Endodermal cell (in vitro differentiated cells): ENCODE measurements at places on chromosomes 7 and 10. TPM values are rescaled to one million over a fixed set of nuclear protein-coding genes. Genes with fewer than 3 reads are reported as not detected.

GRCh38 chr10:110355922-110356627 is 51.4 kb upstream of the SMNDC1 start:
- no peak overlapping the region for H3K4me3 ChIP-seq
- H3K27ac ChIP-seq: no peak overlapping the region
- H3K4me1 ChIP-seq: peaks cover 8% of the 10 kb centered on the region
- H3K27me3 ChIP-seq: no peaks in the 10 kb centered on the region
- no peaks in the 10 kb centered on the region for H3K36me3 ChIP-seq
- no peak for DNase-seq

GRCh38 chr10:71771821-71772617 is 1.3 kb downstream of the VSIR start:
- H3K4me1 ChIP-seq: no peaks in the 10 kb centered on the region
- peaks cover 27% of the 10 kb centered on the region for H3K27me3 ChIP-seq
- no peaks in the 10 kb centered on the region for H3K36me3 ChIP-seq
- no peak for DNase-seq
- H3K27ac ChIP-seq: no peak overlapping the region
- no peak overlapping the region for H3K4me3 ChIP-seq

- H3K4me1 ChIP-seq: no peaks in the 10 kb centered on the region
- no peak overlapping the region for H3K4me3 ChIP-seq
- DNase-seq: no peak
- H3K36me3 ChIP-seq: no peaks in the 10 kb centered on the region
- H3K27me3 ChIP-seq: no peaks in the 10 kb centered on the region
- H3K27ac ChIP-seq: no peak overlapping the region
Measured at GRCh38 chr10:86752311-86752710, 4.1 kb upstream of the BMPR1A start.

The PRPS1L1 gene
- not detected in 3 replicates for total RNA-seq

DNA sequence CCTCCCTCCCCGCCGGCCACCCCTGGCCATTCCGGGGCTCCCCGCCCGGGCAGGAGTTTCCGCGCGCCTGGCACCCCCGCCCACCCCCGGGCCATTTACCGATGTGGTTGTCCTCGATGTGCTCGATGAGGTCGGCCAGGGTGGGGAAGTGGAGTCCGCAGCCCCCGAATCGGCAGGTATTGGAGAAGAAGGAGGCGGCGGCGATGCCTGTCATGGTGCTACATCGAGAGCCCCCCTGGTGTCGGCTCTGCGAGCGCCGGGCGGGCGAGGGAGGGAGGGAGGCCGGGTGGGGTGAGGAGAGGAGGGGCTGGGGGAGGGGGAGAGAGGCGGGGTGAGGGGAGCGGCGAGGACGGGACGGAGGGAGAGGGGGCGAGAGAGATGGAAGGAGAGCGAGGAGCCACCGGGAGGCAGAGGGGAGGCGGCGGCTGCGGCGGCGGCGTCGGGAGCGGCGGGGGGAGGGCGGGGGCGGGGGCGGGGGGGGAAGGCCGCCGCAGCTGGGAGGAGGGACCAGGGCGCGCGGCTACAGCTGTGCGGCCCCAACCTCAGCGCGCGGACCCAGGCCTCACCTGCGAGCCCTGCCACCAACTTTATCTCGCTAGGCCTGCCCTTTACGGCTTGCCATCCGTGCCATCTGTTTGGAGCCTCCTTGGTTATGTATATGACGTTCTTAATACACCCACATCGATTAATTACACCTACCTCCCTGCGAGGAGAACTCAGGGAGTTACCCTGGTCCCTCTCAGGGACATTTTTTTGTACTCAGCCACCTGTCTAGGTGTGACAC is at the start of gene JAZF1:
JAZF1 (minus strand) TSS at position 432 of the 784 bp plus-strand sequence.
- no peaks in the 10 kb centered on the region for H3K36me3 ChIP-seq
- peak; percentile 90 for DNase-seq
- peaks cover 32% of the 10 kb centered on the region for H3K27me3 ChIP-seq
- H3K4me1 ChIP-seq: peaks cover 12% of the 10 kb centered on the region
- no peak within 1 kb of the TSS for H3K27ac ChIP-seq

DNA sequence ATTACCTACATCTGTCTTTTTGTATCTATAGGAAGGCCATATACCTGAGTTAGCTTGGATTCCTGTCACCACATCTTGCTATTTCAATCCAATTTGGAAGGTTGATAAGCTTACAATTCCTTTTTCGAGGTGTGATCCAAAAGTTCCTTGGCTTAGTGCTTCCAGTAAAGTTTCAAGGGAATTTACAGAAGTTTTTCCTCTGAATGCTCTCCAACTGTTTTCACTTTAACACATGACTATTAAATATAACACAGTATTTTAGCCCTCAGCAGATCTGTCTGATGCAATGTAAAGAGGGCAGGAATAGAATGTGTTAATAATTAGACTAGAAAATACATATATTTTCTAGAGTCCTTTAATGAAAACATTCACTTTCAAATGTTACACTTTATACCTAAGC is 171.4 kb downstream of the DKK1 start:
- no peak overlapping the region for H3K4me3 ChIP-seq
- DNase-seq: no peak
- H3K36me3 ChIP-seq: no peaks in the 10 kb centered on the region
- no peak overlapping the region for H3K27ac ChIP-seq
- peaks cover 6% of the 10 kb centered on the region for H3K4me1 ChIP-seq

DNA sequence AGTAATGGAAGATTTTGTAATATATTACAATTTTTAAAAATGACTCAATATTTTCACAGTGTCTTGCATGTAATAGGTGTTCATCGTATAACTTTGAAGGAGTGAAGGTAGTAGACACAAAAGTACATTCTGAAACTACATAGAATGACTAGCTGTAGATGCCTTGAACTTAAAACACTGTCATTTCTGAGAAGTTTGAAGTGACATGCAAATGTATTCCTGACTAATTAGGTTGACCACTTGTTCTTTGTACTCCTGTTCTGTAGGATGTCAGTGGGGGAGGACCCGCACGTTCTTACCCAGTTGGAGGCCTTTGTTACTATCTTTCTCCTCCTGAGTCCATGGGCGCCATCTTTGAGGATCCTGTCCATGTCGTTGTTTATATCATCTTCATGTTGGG is 31.2 kb downstream of the SEC61A2 start:
- H3K27ac ChIP-seq: no peak overlapping the region
- H3K36me3 ChIP-seq: peaks cover 70% of the 10 kb centered on the region
- no peaks in the 10 kb centered on the region for H3K4me1 ChIP-seq

The AOAH gene
- 0.56 to 1.6 TPM (median 0.80 TPM) in 3 replicates for total RNA-seq

DNA sequence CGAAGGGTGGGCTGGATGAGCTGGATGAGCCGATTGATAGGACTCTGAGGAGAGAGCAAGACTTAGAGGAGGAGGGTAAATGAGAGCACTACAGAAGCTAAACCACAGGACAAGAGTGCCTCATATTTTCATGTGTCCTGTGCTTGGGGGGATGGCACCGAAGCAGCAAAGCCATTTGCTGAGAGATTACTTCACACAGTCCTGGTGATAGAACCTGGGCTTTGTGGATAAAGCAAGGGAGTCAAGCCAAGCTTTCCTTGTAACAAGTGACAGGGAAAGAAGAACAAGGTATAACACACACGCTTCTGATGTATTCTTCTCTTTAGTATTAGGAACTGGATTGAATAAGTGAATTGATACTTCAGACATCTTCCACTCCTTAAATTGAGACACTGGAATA is 253.7 kb downstream of the ANKRD7 start:
- no peaks in the 10 kb centered on the region for H3K27me3 ChIP-seq
- no peak overlapping the region for H3K27ac ChIP-seq
- no peaks in the 10 kb centered on the region for H3K4me1 ChIP-seq
- H3K4me3 ChIP-seq: no peak overlapping the region

GRCh38 chr10:60818134-60818770 is 40.0 kb downstream of the CDK1 start:
- no peaks in the 10 kb centered on the region for H3K36me3 ChIP-seq
- H3K4me1 ChIP-seq: no peaks in the 10 kb centered on the region
- H3K4me3 ChIP-seq: no peak overlapping the region
- DNase-seq: no peak
- no peaks in the 10 kb centered on the region for H3K27me3 ChIP-seq
- no peak overlapping the region for H3K27ac ChIP-seq

- no peaks in the 10 kb centered on the region for H3K36me3 ChIP-seq
- no peak for DNase-seq
- H3K4me1 ChIP-seq: peaks cover 2% of the 10 kb centered on the region
- no peak overlapping the region for H3K4me3 ChIP-seq
Measured at GRCh38 chr7:146002431-146003078, 114.0 kb upstream of the CNTNAP2 start.

- peaks cover under 1% of the 10 kb centered on the region for H3K36me3 ChIP-seq
- H3K27ac ChIP-seq: no peak overlapping the region
- no peaks in the 10 kb centered on the region for H3K27me3 ChIP-seq
- no peak overlapping the region for H3K4me3 ChIP-seq
Measured at GRCh38 chr10:101560298-101561067, 27.6 kb downstream of the POLL start.

- no peaks in the 10 kb centered on the region for H3K4me1 ChIP-seq
- no peak for DNase-seq
- H3K27me3 ChIP-seq: no peaks in the 10 kb centered on the region
- H3K36me3 ChIP-seq: peaks cover 89% of the 10 kb centered on the region
- H3K4me3 ChIP-seq: no peak overlapping the region
- H3K27ac ChIP-seq: no peak overlapping the region
Measured at GRCh38 chr7:29937132-29937531, 52.5 kb downstream of the SCRN1 start.

The NOD1 gene
- 3.1 and 3.4 TPM in 2 replicates for total RNA-seq

GRCh38 chr7:128172151-128172550 is 68.9 kb upstream of the LEP start:
- H3K36me3 ChIP-seq: no peaks in the 10 kb centered on the region
- H3K4me1 ChIP-seq: no peaks in the 10 kb centered on the region
- no peak overlapping the region for H3K4me3 ChIP-seq
- H3K27me3 ChIP-seq: peaks cover 72% of the 10 kb centered on the region
- DNase-seq: peak; percentile 47

GRCh38 chr10:113563306-113564088 is 10.6 kb downstream of the HABP2 start:
- H3K27me3 ChIP-seq: no peaks in the 10 kb centered on the region
- peaks cover 5% of the 10 kb centered on the region for H3K4me1 ChIP-seq
- no peaks in the 10 kb centered on the region for H3K36me3 ChIP-seq
- no peak overlapping the region for H3K27ac ChIP-seq
- peak; percentile 94 for DNase-seq

DNA sequence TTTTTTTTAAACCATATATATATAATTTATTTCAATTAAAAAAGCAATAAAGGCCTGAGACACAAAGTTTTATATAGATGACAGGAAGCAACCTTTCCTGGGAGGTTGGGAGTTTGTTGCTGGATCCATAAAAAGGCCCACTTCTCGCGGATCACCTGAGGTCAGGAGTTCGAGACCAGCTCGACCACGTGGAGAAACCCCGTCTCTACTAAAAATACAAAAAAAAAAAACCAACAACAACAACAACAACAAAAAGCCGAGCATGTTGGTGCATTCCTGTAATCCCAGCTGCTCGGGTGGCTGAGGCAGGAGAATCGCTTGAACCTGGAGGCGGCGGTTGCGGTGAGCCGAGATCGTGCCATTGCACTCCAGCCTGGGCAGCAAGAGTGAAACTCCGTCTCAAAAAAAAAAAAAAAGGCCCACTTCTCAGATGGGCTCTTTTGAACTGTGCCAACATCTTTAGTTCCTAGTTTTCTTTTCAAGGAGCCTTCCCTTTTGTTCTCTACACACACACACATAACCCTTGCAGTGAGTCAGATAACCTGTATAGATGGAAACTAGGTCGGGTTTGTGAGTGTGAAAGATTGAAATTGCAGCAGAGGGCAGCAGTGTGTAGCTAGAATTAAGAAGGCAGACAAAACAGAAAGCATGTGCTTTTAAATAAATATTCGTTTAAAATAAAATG is 1.2 kb upstream of the SMNDC1 start:
- H3K4me1 ChIP-seq: peaks cover 16% of the 10 kb centered on the region
- no peak overlapping the region for H3K4me3 ChIP-seq
- H3K27ac ChIP-seq: no peak overlapping the region
- DNase-seq: peak; percentile 70

The TMEM26 gene
- total RNA-seq: 0.13 TPM in 1 of 3 replicates, not detected in the others

GRCh38 chr10:28721318-28721951 is 44.1 kb downstream of the BAMBI start:
- H3K36me3 ChIP-seq: no peaks in the 10 kb centered on the region
- peaks cover 5% of the 10 kb centered on the region for H3K4me1 ChIP-seq
- peak; percentile 47 for DNase-seq
- no peak overlapping the region for H3K27ac ChIP-seq
- peaks cover 28% of the 10 kb centered on the region for H3K27me3 ChIP-seq

DNA sequence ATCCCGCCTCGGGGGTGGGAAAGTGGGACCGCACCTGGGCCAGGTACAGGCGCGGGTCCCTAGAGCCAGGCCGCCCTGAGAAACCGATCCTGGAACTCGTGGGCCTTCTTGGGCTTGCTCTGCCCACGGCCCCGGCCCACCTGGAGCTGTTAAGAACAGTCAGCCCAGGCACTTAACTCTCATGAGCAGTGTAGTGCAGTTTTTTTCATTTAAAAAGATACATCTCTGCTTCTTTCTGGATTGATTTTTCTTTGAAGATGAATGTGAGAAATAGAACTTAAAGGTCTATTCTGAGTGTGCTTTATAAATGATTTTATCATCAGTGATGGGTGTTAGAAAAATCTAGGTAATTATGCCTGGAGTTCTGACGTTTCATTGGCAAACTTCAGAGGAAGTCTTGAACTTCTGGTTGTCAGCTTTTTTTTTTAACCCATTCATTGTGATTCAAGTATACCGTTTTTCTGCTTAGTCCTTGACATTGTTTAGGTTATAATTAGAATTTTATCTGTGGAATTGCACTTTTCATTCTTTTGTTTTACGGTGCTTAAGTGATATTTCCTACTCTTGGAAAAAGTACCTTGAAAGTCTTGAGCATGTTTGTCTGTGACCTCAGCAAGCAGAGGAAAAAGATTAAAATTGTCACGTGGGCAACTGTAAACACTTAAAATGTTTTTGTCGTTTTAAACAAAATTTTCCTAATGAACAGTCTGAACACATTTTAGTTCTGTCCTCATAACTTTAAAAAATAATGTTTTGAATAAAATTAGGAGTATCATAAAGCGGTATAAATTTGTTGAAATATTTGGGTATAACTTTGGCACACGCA is 906 bp downstream of the CDK1 start:
- H3K36me3 ChIP-seq: peaks cover 22% of the 10 kb centered on the region
- no peaks in the 10 kb centered on the region for H3K4me1 ChIP-seq
- no peaks in the 10 kb centered on the region for H3K27me3 ChIP-seq
- peak overlapping the region; percentile 94 for H3K4me3 ChIP-seq
- DNase-seq: no peak

- no peaks in the 10 kb centered on the region for H3K4me1 ChIP-seq
- H3K36me3 ChIP-seq: no peaks in the 10 kb centered on the region
- DNase-seq: no peak
- H3K27me3 ChIP-seq: no peaks in the 10 kb centered on the region
- no peak overlapping the region for H3K27ac ChIP-seq
Measured at GRCh38 chr7:1901431-1902210, 231.5 kb downstream of the ELFN1 start.

DNA sequence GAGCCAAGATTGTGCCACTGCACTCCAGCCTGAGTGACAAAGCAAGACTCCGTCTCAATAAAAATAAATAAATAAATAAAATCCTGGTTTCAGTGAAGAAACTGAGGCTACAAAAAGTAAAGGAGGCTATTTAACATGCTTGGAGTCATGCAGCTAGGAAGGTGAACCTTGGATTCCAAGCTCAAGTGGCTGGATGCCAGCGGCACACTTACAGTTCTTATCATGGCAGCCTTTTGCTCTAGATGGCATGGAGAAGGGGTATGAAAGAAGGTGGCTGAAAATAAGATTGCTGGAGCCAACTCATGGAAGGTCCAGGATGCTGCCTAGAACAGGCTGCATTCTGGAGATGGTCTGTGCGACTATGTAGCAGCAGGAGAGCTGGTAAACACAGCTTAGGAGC is 170.0 kb downstream of the SLC25A13 start:
- H3K4me3 ChIP-seq: no peak overlapping the region
- no peak for DNase-seq
- H3K36me3 ChIP-seq: peaks cover 34% of the 10 kb centered on the region
- H3K27me3 ChIP-seq: no peaks in the 10 kb centered on the region
- H3K27ac ChIP-seq: no peak overlapping the region

GRCh38 chr10:62131724-62132123 is 136.9 kb downstream of the RTKN2 start:
- no peaks in the 10 kb centered on the region for H3K27me3 ChIP-seq
- no peaks in the 10 kb centered on the region for H3K4me1 ChIP-seq
- no peak overlapping the region for H3K4me3 ChIP-seq
